ENCODE measurements at places on chromosomes 4 and X. TPM values are rescaled to one million over a fixed set of nuclear protein-coding genes. Genes with fewer than 3 reads are reported as not detected.

Gene OFD1
- total RNA-seq, result 17.4 TPM

Gene PDE6B
- not detected for total RNA-seq

Gene ZNF711
- 0.89 TPM for total RNA-seq

Gene MAGEA4
- total RNA-seq, result not detected

Gene ITGB1BP2
- total RNA-seq, result 0.87 TPM

Gene SPACA5
- not detected for total RNA-seq

Gene FOXR2
- not detected for total RNA-seq
